ENCODE measurements at places on chromosomes 12 and 14.

DNA sequence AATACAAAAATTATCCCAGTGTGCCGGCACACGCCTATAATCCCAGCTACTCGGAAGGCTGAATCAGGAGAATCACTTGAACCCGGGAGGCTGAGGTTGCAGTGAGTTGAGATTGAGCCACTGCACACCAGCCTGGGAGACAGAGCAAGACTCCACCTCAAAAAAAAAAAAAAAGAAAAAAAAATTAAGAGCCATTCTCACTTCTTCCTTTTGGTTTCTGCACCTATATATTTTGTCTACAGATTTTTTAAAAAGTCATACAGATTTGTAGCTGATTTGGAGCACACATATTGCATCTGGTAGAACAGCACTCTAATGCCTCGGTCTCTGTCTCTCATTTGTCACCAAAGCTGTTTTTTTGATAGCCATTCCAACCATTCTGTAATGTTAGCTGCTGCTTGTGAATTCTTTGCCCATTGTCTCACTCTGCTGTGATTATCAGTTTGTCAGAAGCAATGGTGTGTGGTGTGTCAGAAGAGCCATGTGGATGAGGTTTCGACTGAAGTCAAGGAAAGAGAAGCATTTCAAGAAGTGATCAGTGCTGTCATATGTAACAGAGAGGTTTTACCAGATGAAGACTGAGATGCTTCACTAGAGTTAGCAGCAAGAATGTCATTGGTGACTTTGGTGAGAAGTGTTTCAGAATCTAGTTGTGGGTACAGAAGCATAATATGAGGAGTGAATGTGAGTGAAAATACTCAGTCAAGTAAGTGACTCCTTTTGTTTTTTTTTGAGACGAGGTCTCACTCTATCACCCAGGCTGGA lies 8.7 kb upstream of the KTN1 start:
- DNase-seq = no peak

DNA sequence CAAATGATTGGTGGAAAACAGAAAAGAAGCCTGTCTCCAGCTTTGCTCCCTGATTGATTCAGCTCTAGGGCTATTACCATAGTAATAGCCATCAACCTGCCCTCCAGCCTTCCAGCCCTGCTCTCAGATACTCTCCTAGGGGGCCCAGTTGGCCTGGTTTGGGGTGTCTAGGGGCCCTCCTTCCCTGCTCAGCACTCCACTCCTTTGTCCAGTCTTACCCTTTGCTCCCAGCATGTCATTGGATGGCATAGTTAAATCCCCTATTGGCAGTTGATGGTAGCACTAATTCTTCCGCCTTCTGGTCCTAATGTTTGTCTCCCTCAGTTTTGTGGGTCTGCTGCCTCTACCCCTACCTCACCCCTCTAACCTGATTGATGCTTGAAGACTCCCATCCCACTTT lies 175.4 kb upstream of the PELI2 start:
- no peak for DNase-seq

DNA sequence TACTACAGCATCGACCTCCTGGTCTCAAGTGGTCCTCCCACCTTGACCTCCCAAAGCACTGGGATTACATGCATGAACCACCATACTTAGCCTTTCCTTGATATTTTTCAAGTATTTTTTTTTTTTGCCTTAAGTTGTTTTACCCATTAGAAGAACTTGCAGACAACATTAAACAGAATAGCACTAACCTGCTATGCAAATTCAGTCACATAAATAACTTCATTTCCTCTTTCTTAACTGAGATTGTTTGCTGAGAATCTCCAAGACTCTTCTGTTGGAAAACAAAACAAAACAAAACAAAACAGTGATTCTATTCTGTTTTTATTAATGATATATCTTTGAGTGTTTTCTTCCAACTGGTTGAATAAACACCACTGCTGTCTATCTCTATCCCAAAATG lies 115.9 kb upstream of the IFNG-AS1 start:
- DNase-seq = no peak

GRCh38 chr12:114850661-114851275 lies 166.8 kb upstream of the TBX3 start:
- DNase-seq = no peak

- DNase-seq = no peak
These were observed 67.0 kb downstream of the SPRING1 start for GRCh38 chr12:116670859-116671258.

GRCh38 chr14:69873877-69874780 lies 5.1 kb upstream of the SMOC1 start:
- no peak for DNase-seq

DNA sequence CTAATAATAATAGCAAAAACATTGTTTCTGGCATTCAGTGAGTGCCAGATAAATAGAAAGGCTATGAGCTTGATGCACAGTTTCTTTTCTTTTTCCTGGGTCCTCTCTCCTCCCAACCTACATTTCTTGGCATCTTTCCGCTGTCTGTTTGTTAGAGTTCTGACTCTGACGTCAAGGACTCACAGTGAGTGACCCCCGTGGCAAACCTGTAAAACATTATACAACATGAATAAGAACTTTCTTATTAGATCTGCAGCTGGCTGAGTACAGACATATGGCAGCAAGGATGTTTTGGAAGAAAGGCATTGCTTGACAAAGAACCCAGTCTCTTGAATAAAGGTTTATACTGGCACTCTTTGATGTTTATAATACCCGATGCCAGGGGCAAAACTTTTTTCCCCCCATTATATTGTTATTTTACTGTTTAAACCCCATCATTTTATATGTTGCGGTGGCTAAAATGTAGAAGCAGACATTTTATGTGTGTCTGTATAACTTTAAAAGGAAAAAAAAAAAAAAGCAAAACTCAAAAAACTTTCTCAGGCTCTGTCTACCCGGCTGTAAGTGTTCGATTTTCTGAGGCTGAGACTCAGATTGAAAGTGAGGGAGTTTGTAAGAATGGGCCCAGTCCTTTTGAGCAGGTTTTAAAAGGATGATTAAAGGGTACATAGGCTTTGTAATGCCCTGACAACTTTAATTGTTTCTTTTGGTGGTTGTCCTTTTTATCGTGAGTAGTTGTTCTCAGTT lies 159.3 kb downstream of the PDE3A start:
- no peak for DNase-seq

GRCh38 chr12:56988207-56988739 lies 18.1 kb downstream of the ZBTB39 start:
- no peak for DNase-seq

DNA sequence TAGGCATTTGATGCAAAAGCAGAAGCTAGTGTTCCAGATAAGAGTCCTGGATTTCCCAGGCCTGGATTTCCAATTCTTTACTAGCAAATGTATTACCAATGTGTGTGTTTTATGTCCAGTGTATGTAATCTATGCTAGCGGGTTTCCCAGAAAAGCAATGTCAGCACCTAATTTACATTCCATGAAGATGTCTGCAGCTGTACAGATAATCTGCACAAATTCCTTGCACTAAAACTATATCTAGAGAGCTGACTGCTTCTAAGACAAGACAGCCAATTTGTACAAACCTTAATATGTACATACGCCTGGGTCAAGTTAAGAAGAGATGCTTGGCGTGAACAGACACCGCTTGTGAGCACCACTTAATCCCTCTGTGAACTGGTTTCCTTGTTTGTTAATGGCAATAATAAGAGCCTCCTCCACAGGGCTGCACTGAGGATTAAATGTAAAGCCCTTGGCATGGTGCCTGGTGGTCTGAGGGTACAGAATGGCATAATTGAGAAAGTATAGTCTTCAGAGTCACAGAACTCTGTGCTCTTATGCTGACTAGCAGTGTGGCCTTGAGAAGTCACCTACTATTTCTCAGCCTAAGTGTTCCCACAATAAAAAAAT lies 185.6 kb downstream of the EPS8 start:
- no peak for DNase-seq

DNA sequence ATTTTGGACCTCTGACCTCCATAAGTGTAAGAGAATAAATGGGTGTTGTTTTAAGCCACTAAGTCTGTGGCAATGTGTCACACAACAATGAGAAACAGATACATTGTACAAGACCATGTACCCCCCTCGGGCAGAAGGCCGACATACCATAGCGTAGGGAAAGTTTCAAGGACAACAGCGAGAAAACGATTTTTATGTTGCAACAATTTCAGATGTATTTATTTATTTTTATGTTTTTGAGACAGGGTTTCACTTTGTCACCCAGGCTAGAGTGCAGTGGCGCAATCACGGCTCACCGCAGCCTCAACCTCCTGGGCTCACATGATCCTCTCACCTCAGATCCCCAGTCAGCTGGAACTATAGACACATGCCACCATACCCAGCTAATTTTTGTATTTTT lies 136.4 kb upstream of the NCOR2 start:
- no peak for DNase-seq

GRCh38 chr12:91249054-91249453 lies 66.4 kb upstream of the DCN start:
- DNase-seq = no peak

DNA sequence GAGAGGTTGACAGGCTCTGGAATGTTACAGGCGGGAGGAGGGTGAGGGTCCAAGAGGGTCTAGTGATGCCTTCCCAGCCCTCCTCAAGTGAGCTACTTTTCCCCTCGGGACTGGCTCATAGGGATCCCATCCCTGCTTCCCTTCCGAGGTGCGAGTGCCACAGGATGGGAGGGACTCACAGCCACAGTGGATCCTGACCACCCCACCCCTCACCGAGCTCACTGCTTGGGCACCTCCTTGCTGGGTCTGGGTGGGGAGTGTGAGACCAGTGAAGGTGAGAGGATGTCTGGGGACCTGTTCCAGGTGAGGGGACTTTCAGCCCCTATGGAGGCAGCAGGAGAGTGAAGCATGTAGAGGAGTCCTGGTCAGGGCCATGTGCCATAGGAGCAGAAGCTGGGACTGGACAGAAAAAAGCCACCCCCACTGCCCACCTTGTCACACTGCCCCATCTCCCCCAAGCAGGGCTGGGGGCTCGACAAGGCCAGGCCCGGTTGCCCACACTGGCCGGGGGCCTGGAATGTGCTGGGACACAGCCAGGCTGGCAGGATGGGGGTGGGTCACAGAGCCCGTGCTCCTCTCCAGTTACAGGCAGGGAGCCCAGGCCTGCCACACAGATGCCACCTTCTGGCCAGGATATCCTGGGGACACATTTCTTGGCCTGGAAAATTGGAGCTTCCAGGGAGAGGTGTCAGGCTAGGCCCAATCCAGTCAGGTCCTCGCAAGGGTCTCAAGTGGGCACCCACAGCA lies 1.7 kb upstream of the TNS2 start:
- DNase-seq = peak; percentile 52

GRCh38 chr12:19447386-19447785 lies 8.1 kb downstream of the AEBP2 start:
- no peak for DNase-seq

- DNase-seq = no peak
These were observed 107.7 kb downstream of the ESR2 start for GRCh38 chr14:64186231-64187129.

GRCh38 chr14:101001311-101002069 lies 98.0 kb upstream of the RTL1 start:
- no peak for DNase-seq

GRCh38 chr14:76773188-76773885 lies 12.1 kb downstream of the VASH1 start:
- no peak for DNase-seq

DNA sequence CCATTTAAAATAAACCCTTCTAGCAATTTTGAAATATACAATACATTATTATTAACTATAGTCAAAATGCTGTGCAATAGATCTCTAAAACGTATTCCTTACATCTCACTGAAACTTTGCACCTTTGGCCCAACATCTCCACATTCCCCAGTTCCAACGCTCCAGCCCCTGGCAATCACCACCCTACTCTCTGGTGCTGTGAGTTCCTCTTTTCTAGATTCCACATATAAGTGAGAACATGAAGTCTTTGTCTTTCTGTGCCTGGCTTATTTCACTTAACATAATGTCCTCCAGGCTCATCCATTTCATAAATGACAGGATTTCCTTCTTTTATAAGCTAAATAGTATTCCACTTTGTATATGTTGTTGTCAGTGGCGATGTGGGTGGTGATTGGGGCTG lies 194.7 kb upstream of the RTL1 start:
- no peak for DNase-seq

DNA sequence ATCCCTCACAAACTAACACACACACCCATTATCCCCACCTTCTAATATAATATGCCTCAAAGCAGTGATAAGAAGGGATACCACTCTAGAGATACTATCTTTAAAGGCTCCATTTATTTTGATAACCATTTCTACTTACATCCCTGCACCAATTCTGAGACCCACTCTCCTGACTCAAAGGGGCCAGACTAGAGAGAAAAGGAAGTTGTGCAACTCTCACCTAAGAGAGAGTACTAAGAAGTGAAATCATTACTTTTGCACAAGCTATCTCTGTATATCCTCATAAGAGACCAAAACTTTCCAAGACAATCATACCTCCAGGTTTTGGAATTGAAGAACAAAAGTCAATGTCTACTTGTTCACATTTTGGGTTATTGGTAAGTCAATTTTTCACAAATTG lies 45.4 kb upstream of the USP15 start:
- no peak for DNase-seq

DNA sequence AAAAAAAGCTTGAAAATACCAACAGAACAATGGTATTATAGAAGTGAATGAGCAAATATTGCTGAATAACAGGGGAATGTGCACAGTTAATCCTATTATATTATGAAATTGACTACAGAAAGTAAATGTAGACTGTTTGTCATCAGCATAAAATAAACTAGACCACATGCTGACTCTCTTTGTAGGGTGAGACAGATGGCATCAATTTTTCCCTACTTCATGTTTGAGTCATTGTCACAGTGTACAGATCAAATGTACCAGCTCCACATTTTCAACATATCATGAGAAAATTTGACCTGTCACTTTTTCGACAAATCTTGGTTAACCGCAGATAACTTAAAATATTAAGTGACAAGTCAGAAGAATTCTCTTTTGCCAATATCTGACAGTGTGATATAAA lies 421.0 kb downstream of the RPL10L start:
- no peak for DNase-seq

DNA sequence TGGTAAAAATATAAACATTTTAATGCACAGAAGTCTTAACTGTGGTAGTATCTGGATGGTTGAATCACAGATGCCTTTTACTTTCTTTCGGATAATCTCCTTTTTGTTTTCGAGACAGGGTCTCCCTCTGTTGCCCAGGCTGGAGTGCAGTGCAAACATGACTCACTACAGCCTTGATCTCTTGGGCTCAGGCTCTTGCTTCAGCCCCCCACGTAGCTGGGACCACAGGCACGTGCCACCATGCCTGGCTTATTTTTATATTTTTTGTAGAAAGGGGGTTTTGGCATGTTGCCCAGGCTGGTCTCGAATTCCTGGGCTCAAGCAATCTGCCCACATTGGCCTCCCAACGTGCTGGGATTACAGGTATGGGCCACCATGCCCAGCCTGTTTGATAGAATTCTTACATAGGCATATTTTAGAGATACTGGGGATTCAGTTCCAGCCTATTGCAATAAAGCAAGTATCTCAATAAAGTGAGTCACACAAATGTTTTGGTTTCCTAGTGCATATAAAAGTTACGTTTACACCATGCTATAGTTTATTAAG lies 99.2 kb downstream of the SNAPC1 start:
- no peak for DNase-seq

- DNase-seq = no peak
These were observed 13.2 kb upstream of the KRT78 start for GRCh38 chr12:52862023-52862422.

- DNase-seq = no peak
These were observed 68.7 kb downstream of the RGS6 start for GRCh38 chr14:72000907-72001306.

- no peak for DNase-seq
These were observed at the start of gene SLC7A7 for GRCh38 chr14:22814941-22815713. Gene SLC7A7 (minus strand): TSS chr14:22815435. CDS start chr14:22813398, 2,037 bp downstream.

- no peak for DNase-seq
These were observed 4.3 kb upstream of the HOXC12 start for GRCh38 chr12:53950437-53950773.

- no peak for DNase-seq
These were observed 953 bp upstream of the NXPH4 start for GRCh38 chr12:57215668-57216013.

GRCh38 chr12:119055977-119056376 lies 74.6 kb downstream of the SRRM4 start:
- no peak for DNase-seq
